Upper lobe of right lung (tissue), 1 donor: ENCODE measurements at places on chromosomes 16 and 17. TPM values are rescaled to one million over a fixed set of nuclear protein-coding genes. Genes with fewer than 3 reads are reported as not detected.

The SLC12A3 gene
- total RNA-seq = not detected

The KRT36 gene
- not detected for total RNA-seq

The ZNF213 gene
- 9.1 TPM for total RNA-seq

The PIPOX gene
- total RNA-seq = 0.87 TPM

DNA sequence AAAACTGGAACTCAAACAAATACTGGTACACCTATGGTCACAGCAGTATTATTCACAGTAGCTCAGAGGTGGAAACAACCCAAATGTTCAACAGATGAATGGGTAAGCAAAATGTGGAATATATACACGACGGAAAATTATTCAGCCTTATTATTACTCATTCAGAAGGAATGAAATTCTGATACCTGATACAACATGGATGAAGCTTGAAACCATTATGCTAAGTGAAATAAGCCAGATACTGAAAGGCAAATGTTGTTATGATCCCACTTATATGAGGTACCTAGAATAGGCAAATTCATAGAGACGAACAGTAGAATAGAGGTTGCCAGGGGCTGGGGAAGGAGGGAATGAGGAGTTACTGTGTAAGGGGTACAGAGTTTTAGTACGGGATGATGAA is 27.1 kb upstream of the MYLK3 start:
- no peak for DNase-seq
- H3K4me3 ChIP-seq = no peak overlapping the region
- no peaks in the 10 kb centered on the region for H3K27me3 ChIP-seq
- H3K4me1 ChIP-seq = no peaks in the 10 kb centered on the region

DNA sequence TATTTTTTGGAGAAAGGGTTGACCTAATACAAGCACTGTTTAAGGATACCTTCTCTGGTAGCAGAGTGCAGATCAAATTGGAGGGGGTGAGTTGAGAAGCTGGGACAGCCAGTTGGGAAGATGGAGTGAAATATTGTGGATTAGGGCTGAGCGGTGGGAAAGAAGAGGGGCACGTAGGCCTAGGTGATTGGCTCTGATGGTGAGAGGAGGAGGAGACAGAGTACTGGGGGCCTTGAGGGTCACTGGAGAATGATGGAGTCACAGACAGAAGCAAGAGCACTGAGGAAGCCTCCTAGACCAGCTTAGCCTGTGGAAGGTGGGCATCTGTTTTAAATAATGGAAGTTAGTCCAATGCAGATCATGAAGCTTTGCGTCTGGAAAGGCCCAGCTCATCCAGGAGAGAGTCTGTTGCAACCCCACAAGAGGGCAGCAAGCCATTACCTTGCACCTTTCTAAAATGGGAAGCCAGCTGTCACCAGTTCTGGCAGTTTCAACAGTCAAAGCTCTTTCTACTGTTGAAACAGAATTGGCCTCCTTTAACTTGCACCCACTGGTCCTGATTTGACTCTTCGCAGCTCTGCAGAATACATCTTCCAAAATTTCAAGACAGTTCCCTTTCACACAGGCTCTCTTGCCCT is 11.8 kb downstream of the SLC9A5 start:
- no peak overlapping the region for H3K27ac ChIP-seq
- DNase-seq = no peak
- no peaks in the 10 kb centered on the region for H3K4me1 ChIP-seq
- H3K36me3 ChIP-seq = no peaks in the 10 kb centered on the region

The CACNA1G gene
- total RNA-seq = not detected

The PIRT gene
- not detected for total RNA-seq

- DNase-seq = peak; percentile 69
- peaks cover 61% of the 10 kb centered on the region for H3K27me3 ChIP-seq
- H3K27ac ChIP-seq = no peak within 1 kb of the TSS
- H3K4me1 ChIP-seq = peaks cover 17% of the 10 kb centered on the region
Observed at GRCh38 chr17:58755577-58756245, at the start of gene PPM1E. Gene PPM1E (plus strand): TSS chr17:58755854.

The NTHL1 gene
- 26.4 TPM for total RNA-seq

The CCL7 gene
- total RNA-seq = not detected

The RBFOX1 gene
- total RNA-seq = not detected
